ENCODE measurements at places on chromosomes 11 and 22. TPM values are rescaled to one million over a fixed set of nuclear protein-coding genes. Genes with fewer than 3 reads are reported as not detected.

The SCGB1C1 gene
- not detected for total RNA-seq

GRCh38 chr11:72665911-72666472, 8.2 kb downstream of the PDE2A start:
- no peaks in the 10 kb centered on the region for H3K36me3 ChIP-seq
- H3K4me3 ChIP-seq, result no peak overlapping the region
- no peaks in the 10 kb centered on the region for H3K4me1 ChIP-seq

The PANX3 gene
- not detected for total RNA-seq

DNA sequence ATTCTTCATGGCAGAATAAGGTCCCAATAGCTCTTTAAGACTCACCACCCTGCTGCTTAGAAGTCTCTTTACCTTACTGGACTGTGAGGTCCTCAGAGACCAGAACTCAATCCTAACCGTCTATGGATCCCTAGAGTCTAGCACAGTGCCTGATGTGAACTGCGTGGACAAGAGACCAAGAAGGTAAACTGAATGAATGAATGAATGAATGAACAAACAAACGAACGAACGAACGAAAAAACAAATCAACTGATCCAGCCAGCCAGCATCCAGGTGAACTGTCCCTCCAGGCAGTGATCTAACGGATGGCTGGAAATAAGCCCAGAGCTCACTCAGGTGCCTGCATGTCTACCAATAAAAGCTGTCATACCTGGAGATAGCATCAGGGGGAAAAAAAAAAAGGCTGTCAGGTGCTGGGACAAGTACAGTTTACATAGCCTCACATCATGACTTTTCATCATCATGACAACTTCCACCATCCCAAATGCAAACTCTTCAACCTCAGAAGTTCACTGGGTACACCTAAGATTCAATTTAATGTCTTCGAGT, 59.8 kb downstream of the PACSIN2 start:
- H3K27me3 ChIP-seq, result no peaks in the 10 kb centered on the region
- no peak overlapping the region for H3K27ac ChIP-seq
- no peaks in the 10 kb centered on the region for H3K36me3 ChIP-seq
- DNase-seq, result no peak

DNA sequence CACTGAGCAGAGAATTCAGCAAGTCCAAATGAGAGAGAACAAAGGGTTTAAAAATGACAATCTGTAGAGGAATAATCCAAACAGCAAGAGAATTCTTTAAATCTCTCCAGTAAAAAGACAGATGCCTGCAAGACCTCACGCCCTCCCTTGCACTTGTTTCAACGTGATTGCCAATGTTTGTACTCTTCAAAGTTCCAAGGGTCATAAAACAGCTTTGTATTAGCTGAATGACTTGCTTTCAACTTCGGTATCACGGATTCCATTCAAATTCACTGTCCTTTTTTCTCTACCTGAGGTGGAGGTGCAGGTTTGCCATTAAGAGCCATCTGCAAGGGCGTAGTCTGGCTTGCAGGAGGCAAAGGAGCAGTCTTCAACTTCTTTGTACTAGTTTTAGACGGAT, 41.1 kb upstream of the CHRNA10 start:
- H3K4me3 ChIP-seq, result no peak overlapping the region
- H3K27me3 ChIP-seq, result no peaks in the 10 kb centered on the region
- DNase-seq, result no peak
- H3K4me1 ChIP-seq, result no peaks in the 10 kb centered on the region

- no peak overlapping the region for H3K4me3 ChIP-seq
- H3K27me3 ChIP-seq, result no peaks in the 10 kb centered on the region
- no peak overlapping the region for H3K27ac ChIP-seq
- H3K36me3 ChIP-seq, result no peaks in the 10 kb centered on the region
- no peaks in the 10 kb centered on the region for H3K4me1 ChIP-seq
- no peak for DNase-seq
These were observed 122.8 kb downstream of the SHANK2 start for GRCh38 chr11:71129624-71130023.

- no peak for DNase-seq
- H3K4me1 ChIP-seq, result peaks cover 32% of the 10 kb centered on the region
- H3K36me3 ChIP-seq, result no peaks in the 10 kb centered on the region
- no peaks in the 10 kb centered on the region for H3K27me3 ChIP-seq
- H3K4me3 ChIP-seq, result no peak overlapping the region
These were observed 16.9 kb downstream of the DAGLA start for GRCh38 chr11:61697078-61697502.

- no peak overlapping the region for H3K27ac ChIP-seq
- H3K27me3 ChIP-seq, result peaks cover 3% of the 10 kb centered on the region
- H3K4me1 ChIP-seq, result peaks cover 11% of the 10 kb centered on the region
- no peak for DNase-seq
These were observed 4.2 kb downstream of the C11orf91 start for GRCh38 chr11:33696411-33696810.

DNA sequence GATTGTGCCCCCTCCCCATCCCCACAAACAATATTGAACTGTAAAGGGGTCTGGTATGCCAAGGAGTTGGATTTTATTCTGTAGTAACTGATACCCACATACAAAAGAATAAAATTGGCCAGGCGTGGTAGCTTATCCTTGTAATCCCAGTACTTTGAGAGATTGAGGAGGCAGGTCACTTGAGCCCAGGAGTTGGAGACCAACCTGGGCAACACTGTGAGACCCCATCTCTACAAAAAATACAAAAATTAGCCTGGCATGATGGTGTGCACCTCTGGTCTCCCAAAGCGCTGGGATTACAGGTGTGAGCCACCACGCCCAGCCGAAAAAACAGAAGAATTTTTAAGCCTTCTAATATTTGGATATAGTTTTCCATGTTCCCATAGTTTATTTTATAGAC, 4.2 kb upstream of the GLB1L3 start:
- H3K4me1 ChIP-seq, result peaks cover 42% of the 10 kb centered on the region
- no peak for DNase-seq
- H3K36me3 ChIP-seq, result no peaks in the 10 kb centered on the region
- no peak overlapping the region for H3K4me3 ChIP-seq
- H3K27me3 ChIP-seq, result no peaks in the 10 kb centered on the region

GRCh38 chr11:44267750-44268613, 42.0 kb downstream of the ALX4 start:
- H3K4me1 ChIP-seq, result no peaks in the 10 kb centered on the region
- no peak overlapping the region for H3K27ac ChIP-seq
- no peaks in the 10 kb centered on the region for H3K27me3 ChIP-seq

DNA sequence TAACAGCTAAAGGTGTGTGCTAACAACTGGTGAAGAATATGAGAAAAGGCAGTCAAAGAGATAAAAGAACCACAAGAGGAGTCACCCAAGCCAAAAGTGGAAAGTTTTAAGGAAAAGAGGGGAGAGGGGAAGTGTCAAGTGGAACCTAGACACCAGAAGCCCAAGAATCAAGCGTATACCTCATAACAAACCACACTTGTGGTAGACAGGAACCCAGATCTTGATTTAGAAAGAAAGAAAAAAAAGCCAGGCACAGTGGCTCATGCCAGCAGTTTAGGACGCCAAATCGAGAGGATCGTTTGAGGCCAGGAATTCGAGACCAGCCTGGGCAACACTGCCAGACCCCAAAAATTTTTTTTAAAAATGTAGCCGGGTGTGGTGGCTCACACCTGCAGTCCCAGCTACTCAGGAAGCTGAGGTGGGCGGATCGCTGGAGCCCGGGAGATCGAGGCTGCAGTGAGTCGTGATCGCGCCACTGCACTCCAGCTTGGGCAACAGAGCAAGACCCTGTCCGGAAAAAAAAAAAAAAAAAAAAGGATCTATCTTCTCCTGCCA, 877 bp downstream of the SLC25A17 start:
- H3K4me3 ChIP-seq, result peak overlapping the region; percentile 88
- no peaks in the 10 kb centered on the region for H3K36me3 ChIP-seq
- peak overlapping the region; percentile 83 for H3K27ac ChIP-seq
- DNase-seq, result peak; percentile 1
- peaks cover 23% of the 10 kb centered on the region for H3K4me1 ChIP-seq
- no peaks in the 10 kb centered on the region for H3K27me3 ChIP-seq

- peaks cover 7% of the 10 kb centered on the region for H3K27me3 ChIP-seq
- no peak overlapping the region for H3K27ac ChIP-seq
- H3K36me3 ChIP-seq, result no peaks in the 10 kb centered on the region
- no peaks in the 10 kb centered on the region for H3K4me1 ChIP-seq
- DNase-seq, result no peak
These were observed 74.7 kb downstream of the BUD13 start for GRCh38 chr11:116698080-116698479.

DNA sequence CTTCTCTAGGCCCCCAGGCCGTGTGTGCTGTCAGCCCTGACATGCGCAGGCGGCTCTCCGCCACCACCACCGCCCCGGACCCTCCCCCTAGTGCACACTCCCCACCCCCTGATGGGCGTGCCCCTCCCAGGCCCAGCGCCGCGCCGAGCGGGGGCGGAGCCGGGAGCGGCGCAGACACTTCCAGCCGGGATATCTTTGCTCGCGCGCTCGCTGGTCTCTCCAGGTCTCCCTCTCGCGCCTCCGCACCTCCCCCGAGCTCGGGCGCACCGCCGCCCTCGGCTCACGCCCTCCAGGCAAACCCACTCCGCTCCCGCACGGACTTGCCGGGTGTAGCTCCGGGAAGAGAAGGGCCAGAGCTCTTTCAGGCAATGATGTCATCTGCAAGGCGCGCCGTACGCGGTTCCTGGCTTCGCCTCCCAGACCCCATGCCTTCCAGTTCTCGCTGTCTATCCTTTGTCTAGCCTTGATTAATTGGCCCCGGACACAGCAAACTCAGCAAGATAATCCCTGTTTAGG, at the start of gene SCN3B:
SCN3B (minus strand) TSS at position 59 of the 516 bp plus-strand sequence. CDS start 823 bp downstream, outside the sequence.
- no peak within 1 kb of the TSS for H3K27ac ChIP-seq
- H3K36me3 ChIP-seq, result no peaks in the 10 kb centered on the region
- peaks cover 9% of the 10 kb centered on the region for H3K4me1 ChIP-seq
- no peak within 1 kb of the TSS for H3K4me3 ChIP-seq

DNA sequence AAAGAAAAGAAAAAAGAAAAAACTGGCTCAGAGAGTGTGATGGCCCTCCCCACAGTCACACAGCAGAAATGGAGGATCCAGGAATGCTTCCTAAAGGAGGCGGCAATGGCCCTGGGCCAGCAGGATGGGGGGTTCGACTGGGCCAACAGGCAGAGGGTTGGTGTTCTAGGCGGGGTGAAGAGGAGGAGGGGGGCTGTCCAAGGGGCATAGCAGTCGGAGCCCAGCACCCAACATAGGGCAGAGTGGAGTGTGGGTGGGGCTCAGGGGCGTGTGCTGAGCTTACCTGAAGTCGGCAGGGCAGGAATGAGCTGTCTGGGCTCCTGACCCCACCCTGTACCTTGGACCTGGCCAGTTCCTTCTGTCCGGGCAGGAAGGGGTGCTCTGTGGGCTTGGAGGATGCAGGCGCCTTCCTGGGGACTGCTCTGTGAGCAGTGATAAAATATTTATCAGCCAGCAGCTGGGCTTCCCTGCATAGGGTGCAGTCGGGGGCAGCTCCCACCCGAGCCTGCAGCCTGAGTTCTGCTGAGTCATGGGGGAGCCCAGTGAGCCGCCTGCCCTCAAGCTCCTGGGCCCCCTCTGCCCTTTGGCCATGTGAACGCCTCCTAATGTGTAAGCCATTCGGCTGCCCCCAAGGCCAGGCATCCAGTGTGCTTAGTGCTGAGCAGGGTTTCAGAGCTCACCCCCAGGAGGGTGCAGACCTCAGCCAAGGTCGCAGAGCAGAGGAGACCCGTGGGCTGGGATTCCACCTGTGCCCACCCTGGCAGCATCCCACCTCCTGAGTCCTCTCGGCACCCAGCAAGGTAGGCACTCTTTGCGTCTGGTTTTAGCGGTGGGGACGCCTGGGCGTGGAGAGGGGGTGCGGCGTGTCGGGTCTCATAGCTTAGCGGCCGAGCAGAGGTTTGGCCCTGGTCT, 25.3 kb upstream of the PRR5 start:
- H3K27me3 ChIP-seq, result no peaks in the 10 kb centered on the region
- H3K4me1 ChIP-seq, result peaks cover 25% of the 10 kb centered on the region
- no peaks in the 10 kb centered on the region for H3K36me3 ChIP-seq

- no peak overlapping the region for H3K27ac ChIP-seq
- no peak overlapping the region for H3K4me3 ChIP-seq
- no peaks in the 10 kb centered on the region for H3K27me3 ChIP-seq
- no peak for DNase-seq
- peaks cover 14% of the 10 kb centered on the region for H3K4me1 ChIP-seq
These were observed 40.7 kb downstream of the CD6 start for GRCh38 chr11:61011950-61012736.

Measured in CD8-positive, alpha-beta memory T cell (primary cell).